AG08396 (cell line): ENCODE measurements at places on chromosomes 3 and 15.

- no peak for DNase-seq
Observed at GRCh38 chr3:174253196-174253823, 605.8 kb upstream of the NAALADL2 start.

DNA sequence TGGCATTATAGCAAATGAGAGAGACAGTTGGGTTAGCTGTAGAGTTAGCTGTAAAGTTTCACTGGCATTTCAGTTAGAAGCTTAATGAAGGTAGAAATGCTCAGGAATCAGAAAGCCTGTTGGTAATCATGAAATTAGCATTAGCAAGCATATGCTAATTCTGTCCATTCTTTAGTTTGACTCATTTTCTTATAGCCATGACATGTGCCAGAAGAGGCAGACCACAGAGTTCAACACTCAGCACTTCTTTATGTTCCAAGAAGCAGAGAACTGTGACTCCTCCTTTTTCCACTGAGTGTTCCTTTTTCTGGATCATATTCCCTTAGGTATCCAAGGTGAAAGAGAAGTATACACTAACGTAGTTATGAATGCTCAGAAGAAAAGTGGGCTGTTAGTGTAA lies 276.2 kb upstream of the SGO1 start:
- DNase-seq: no peak

DNA sequence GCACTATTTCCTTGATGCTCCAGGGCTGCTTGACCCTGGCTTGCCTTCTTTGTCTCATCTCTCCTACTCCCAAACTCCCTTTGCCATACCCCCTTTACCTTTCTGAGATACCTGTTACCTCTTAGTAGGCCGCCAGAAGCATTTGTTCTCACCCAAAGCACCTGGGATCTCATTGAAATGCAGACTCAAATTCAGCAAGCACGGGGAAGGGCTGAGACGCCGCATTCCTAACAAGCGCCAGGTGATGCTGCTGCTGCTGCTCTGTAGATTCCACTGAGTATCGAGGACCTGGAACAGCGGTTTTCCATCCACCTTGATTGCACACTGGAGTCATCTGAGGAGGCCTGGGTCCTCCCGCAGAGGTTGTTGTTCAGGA lies 91.8 kb downstream of the TMEM266 start:
- DNase-seq: no peak

- DNase-seq: no peak
Observed at GRCh38 chr3:158463556-158463955, 107.4 kb upstream of the MLF1 start.

GRCh38 chr3:13494463-13495350 lies 14.6 kb downstream of the HDAC11 start:
- DNase-seq: peak; percentile 52

- DNase-seq: no peak
Observed at GRCh38 chr15:34628577-34629152, 45.2 kb upstream of the GOLGA8B start.

DNA sequence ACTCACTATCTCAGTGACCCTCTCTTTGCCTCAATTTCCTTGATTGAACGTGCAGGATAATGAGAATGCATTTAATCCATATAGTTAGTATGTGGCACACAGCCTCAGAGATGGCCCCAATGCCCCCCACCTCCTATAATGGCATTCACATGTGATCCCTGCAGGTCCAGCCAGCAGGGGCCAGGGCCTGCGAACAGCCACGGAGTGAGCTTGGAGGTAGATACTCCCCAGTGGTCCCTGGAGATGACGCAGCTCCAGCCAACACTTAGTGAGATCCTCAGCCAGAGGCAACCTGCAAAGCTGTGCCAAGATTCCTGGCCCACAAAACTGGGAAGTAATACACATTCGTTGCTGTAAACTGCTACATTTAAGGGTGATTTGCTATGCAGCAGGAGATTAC lies 184.9 kb upstream of the NSMCE3 start:
- DNase-seq: no peak

DNA sequence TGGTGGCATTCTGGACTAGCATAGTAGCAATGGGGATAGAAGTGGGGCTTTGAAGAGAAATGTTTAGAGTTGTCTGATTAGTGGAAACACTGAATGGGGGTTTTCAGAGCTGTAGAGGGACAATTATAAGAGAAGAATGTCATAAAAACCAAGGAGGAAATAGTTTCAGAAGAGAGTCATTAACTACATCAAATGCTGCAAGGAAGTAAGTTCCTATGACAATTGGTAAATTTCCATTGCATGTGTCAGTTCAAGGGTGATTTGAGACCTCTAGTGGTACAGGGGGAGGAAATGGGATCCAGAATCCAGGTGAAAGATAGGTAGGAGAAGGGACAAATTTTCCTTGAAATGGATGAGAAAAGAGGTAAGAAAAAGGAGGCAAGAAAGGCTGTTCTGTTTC lies 68.3 kb upstream of the TBC1D5 start:
- DNase-seq: peak; percentile 43

DNA sequence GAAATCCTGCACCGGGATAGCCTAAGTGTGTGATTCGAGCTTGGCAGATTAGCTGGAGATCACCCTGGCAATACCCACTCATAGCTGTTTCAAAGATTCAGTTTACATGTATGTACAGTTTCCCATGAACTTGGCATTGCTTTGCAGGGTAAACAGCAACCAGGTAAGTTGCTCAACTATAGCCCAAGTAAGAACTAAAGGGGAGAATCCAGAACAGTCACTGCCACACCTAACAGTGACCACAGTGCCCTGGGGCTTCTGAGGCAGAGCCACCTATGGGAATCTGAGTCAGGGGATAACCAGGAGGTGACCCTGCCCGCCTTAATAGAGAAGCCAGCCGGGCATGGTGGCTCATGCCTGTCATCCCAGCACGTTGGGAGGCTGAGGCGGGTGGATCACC lies 15.9 kb downstream of the CDAN1 start:
- DNase-seq: no peak

DNA sequence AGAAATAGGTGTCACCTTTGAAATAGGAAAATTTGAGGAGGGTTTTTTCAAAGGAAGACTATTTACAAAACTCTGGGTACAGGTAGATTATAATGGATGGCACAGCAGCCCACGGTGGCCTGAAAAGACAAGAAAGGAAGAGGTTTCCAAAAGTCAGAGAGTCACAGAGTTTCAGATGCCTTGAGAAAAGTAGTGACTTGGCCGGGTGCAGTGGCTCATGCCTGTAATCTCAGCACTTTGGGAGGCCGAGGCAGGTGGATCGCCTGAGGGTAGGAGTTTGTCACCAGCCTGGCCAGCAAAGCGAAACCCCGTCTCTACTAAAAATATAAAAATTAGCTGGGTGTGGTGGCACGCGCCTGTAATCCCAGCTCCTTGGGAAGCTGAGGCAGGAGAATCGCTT lies 35.2 kb downstream of the OSTN start:
- DNase-seq: no peak

DNA sequence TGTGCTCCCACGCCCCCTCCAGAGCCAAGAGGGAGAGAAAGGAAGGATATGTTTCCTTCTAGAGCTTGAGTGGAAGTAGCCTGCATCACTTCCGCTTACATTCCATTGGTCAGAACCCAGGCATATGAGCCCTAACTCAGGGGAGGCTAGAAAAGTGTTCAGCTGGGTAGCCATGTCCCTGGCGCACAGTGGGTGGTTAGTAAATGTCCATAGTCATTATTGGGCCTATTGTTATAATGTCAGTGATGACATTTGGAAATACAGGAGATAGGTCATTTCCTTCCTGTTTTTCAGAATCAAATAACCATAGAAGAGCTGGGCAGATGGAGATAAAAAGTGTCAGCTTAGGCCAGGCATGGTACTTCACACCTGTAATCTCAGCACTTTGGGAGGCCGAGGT lies 27.3 kb downstream of the CD276 start:
- DNase-seq: no peak

DNA sequence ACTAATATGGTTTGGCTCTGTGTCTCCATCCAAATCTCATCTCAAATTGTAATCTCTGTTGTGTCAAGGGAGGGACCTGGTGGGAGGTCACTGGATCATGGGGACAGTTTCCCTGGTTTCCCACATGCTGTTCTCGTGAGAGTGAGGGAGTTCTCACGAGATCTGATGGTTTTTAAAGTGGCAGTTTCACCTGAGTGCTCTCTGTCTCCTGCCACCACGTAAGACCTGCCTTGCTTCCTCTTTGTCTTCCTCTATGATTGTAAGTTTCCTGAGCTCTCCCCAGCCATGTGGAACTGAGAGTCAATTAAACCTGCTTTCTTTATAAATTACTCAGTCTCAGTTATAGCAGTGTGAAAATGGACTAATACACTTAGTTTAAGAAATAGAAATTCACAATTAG lies 228.9 kb downstream of the CD47 start:
- no peak for DNase-seq

- DNase-seq: no peak
Observed at GRCh38 chr3:173531602-173532001, 134.1 kb downstream of the NLGN1 start.

DNA sequence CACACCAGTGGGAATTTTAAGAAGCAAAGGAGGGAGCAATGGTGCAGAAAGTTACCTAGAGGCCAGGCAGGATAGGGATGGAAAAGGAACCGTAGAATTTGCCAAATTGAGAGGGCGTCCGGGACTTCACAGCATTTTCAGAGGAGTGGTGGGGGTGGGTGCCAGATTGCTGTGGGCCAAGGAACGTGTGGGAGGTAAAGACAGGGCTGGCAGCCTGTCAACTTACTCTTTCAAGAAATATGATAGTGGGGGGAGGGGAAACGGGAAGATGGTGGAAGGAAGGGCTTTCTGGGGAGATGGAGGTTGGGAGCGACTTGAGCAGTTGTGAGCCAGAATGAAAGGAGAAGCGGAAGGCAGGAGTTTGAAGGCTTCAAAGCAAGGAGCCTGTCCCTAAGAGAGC lies 1.4 kb upstream of the SLC6A11 start:
- DNase-seq: no peak

DNA sequence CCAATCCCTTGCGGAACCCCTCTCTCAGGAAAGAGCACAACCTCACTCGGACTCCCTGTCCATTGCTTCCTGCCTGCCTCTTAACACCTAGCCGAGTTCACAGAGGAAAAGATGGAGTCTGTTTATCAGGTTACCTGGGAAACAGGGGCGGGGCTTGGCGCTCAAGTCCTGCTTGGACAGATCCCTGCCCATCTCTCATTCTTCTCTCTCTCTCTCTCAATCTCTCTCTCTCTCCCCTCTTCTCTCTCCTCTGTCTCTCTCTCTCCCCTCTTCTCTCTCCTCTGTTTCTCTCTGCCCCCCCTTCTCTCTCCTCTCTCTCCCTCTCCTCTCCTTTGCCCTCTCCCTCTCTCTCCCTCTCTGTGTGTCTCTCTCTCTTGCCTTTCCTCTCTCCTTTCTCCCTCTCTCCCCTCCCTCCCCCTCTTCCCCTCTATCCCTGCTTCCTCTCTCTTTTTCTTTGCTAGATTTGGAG lies at the start of gene EFHB:
Gene EFHB, minus strand, starts transcription at position 120 of the 469 bp plus-strand sequence. CDS start 199 bp downstream, outside the sequence.
- no peak for DNase-seq

- no peak for DNase-seq
Observed at GRCh38 chr3:125239266-125239665, 26.7 kb upstream of the SLC12A8 start.

GRCh38 chr3:161221806-161222600 lies 892 bp downstream of the NMD3 start:
- DNase-seq: peak; percentile 46

DNA sequence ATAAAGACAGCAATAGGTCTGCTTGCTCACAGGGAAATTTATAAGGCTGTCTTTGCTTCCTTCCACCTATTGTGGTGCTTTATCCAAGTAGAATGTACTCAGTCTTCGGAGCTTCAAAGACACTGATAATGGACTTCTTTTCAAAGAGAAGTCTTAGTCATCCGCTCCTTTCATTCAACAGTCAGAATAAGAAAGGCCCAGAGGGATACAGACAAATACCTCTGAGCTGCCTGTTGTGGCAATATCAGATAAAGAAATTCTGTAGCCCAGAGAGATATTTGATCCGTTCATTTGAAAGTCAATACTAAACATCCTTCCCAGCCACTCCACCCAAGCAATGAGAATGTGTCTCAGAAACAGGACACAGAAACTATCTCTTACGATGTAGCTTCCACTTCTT lies 110.0 kb downstream of the FHIT start:
- DNase-seq: no peak

DNA sequence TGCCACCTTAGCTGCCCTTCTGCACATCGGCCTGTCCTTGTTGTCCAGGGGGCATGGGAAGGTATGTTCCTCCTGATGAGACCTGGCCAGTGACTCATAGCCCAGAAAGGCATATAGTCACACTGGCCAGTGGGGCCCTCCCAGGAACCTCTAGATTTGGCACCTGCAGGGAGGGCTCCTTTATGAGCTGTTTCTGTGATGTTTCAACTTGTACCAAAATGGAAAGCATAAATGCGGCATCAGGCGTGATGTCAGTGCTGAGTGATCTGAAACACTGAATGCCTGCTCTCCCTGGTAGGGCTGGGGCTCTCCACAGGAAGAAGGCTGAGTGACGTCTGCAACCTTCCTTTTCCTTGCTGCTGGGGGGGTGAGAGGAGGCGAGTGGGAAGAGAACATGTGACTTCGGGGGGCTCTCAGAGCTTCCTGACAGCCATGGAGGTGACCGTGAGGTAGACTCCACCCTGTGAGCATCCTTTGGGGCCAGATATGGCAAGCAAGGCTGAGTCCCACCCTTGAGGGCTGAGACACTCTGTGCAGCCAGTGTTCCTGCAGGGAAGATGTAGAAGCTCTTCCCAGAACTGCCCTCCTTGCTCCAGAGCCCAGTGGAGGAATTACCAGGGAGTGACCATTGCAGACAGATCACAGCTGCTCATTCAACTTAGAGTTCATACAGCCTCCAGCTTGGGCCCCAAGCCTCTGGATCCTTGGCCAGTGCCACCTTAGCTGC lies 37.1 kb upstream of the APEH start:
- DNase-seq: no peak

GRCh38 chr15:66424963-66425612 lies 38.4 kb downstream of the MAP2K1 start:
- no peak for DNase-seq

- DNase-seq: no peak
Observed at GRCh38 chr3:186705882-186706780, 11.0 kb upstream of the KNG1 start.

GRCh38 chr3:8524249-8524648 lies 22.6 kb downstream of the LMCD1 start:
- no peak for DNase-seq

- peak; percentile 53 for DNase-seq
Observed at GRCh38 chr15:89820666-89821611, 6.3 kb upstream of the ANPEP start.
